ENCODE measurements at places on chromosomes 11 and 22.
A peak's percentile ranks its signal among the peaks of the same experiment; 100 is the strongest.

GRCh38 chr22:19579880-19580279 is 55.7 kb upstream of the CLDN5 start:
- DNase-seq, result peak; percentile 78

DNA sequence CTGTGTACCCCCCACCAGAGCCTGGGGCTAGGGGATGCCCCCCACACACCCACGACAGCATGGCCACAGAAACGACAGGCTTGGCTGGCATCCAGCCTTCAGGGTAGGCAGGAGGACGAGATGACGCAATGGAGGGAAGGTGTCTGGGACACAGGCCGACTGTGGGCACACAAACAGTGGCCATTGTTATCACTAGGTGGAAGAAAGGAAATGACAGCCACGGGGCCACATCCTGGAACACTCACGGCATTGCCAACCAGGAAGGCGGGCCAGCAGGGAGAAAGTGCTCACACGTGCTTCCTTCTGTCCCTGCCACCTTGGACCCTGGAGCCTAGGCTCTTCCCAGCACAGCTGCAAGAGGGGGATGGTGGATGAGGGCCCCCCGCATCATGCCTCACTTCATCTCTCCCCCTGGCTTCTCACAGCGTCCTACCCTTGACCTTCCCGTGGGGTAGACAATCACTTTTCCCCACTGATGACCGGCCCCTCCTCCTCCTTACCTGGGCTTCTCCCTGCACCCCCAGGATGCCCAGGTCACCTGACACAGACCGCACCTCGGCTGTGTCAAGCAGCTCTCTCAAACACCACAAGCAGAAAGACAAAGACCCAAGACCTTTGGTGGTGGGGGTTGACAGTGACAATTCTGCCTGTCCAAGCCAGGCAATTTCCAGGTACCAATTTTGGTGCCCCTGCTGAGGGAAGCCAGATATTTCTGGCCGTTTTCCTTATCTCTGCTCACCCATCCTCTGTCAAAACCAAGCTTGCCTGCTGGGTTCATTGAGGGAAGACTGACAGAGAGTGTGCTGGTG is 8.6 kb downstream of the PLA2G6 start:
- peak; percentile 82 for DNase-seq

DNA sequence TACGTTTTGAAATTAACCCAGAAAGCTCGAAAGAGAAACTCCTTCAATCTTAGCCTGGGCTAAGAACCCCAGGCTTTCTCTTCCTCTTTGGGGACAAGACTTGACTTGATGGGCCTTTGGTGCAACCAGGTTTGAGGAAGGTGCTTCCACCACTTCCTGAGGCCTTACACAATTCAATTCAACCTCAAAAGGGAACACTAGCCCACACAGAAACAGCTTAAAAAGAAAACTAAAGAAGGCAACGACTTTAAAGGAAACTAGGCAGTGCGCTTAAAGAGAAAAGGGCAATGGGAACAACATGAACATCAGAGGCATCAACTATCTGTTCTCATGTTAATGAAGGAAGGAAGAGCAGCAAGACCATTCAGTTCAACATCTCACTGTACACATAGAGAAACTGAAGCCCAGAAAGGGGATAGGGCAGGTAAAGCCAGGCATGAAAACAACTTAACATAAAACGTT is 24.8 kb downstream of the PAK1 start:
- DNase-seq, result no peak

- DNase-seq, result peak; percentile 80
Observed at GRCh38 chr22:35467681-35468434, 67.9 kb downstream of the MCM5 start.

DNA sequence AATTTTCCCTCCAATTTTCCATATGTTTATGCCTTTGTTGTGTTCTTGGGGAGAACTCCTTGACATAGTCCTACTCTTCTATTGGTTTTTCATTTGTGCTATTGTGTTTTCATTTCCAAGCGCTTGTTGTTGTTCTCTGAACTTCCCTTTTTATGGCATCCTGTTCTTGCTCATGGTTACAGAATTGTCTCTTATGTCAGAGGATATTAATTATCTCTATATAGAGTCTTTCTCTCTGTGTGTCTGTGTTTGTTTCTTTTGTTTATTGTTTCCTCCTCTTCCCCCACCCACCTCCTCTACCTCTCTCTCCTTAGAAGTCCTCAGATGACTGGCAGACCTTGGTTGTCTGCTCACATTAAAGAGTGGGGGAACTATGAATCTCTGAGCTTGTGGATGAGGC is 69.9 kb downstream of the HORMAD2 start:
- DNase-seq, result no peak

GRCh38 chr11:64885367-64886286 is 7.2 kb upstream of the EHD1 start:
- DNase-seq, result no peak

DNA sequence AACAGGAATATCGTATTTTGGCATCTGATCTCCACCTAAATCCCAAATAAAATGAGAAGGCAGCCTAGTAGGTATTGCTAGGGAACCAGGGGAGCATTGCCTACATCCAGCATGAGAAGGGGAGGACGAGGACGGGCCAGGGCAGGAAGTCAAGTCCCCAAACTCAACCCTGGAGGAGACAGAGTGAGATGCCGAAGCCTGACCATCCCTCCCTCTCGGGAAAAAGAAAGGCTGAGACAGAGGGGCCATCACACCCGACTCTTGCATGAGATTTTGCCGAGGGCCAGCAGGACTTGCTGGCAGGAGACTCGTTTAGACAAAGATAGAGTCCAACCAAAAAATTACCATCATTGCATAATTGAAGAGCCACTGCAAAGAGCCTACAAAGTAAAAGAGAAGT is 50.2 kb upstream of the SPATA19 start:
- DNase-seq, result no peak

DNA sequence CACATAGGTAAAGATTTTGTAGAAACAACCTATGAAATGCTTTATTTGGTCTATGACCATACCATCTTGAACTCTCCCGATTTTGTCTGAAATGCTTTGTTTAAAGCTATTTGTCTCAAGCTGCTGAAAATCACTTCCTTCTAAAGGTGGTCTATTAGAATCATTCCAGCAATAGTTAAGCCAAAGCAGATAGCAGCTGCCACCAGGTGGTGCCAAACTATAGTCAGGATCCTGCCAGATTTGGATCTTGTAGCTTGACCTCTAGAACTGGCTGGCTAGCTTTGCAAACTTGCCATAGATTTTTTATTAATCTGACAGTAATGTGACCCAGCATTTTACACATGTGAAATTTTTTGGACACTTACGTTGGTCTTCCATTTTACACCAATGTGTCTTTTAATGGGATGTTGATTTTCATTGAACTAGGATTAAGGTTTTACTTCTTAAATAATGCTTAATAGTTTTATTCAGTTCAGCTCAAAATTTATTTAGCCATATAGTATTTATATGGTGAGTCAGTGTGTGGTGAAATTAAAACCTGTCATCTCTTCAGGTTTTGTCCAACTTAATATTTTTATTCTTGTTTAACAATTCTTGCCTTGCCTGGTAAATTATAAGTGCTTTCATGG is 19.7 kb downstream of the CTR9 start:
- DNase-seq, result peak; percentile 17

GRCh38 chr11:68463714-68464113 is 3.2 kb downstream of the PPP6R3 start:
- DNase-seq, result no peak

DNA sequence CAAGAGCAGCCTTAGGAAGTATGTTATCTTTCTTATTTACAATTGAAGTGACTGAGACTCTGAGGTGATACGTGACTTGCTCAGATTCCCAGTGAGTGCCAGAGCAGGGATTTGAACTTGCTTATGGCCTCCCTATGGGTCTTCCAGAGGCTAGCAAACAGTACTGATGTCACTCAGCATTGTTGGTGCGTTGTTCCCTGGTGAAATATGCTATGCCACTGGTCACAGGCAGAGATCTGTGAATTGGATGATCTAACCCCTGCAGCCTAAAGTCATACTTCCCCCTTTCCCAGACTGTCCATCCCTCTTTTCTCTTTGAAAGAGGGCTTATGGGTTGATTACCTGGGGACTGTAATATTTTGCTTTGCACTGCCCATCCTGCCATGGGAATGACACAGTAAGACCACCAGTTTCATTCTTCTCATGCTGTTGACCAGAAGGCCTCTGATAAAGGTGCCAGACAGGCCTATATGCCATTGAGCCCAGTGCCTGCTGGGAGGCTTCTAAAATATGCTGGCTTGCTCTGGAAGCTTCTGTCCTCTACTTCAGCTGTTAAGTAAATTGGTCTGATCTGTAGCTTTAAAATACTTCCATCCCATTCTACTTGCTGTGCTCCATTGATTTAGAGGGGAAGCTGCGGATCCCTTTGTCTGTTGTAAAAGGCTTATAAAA is 152.2 kb upstream of the E2F8 start:
- DNase-seq, result no peak
